ENCODE measurements at places on chromosomes 13 and 19. TPM values are rescaled to one million over a fixed set of nuclear protein-coding genes. Genes with fewer than 3 reads are reported as not detected.

DNA sequence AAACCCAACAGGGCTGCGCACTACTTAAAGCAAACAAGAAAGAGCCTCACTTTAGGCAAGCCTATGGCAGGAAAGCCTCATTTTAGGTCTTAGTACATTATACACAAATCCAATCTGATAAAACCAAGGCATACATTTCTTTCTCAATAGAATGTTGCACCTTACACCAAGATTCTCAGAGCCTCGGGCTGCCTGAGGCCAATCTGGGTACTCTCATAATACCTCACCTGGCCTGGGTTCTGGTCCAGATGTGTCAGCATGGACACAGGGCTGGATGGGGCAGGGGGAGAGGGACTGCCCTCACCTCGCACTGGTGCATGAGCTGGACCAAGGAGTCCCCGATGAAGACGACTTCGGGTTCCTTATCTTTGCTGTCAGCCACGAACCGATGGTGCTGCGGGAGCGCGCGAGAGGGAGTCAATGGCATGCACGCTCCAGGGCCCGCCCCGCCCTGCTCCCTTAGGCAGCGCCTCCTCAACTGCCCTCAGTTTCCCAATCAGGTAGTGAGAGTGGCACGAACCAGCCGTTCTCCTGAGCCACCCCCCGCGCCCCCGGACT, at the start of gene PRR19:
Gene PRR19, plus strand, starts transcription at position 487 of the 558 bp plus-strand sequence. CDS start 7,453 bp downstream, outside the sequence.
- DNase-seq: no peak

DNA sequence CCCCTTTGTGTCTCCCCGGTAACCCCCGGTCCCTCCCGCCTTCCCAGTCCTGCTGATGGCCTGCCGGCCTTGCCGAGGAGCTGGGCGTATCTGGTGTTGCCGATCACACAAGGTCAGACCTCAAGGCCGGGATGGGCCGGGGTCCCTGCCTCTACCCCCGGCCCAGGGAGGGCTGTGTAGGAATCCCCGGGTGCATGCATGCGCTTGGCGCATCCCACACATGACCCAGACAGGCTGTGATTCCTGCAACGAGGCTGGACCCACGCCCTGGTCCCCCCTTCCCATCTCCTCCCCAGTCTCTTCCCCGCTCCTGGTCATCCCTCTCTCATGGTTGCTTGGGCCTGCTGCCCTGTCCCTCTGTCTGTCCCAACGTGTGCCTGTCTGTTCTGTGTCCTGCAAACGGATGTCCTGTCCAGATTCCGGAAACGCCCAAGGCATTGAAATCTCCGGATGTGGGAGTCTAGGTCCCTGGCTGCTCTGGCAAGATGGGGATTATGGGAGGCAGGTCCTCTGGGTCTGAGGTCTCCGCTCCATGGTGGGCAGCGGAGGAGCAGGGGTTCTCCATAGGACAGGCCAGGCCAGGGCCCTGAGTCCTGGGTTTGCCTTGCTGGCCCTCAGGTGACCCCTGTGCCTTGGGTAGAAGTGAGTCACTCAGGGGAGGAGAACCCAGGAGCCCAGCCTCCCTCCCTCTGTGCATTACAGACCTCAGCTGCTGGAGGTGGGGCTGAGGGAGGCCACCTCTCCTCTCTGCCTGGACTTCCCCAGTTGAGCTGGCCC, 1.6 kb downstream of the PKN1 start:
- DNase-seq: no peak

CLEC4G gene
- total RNA-seq: not detected

CEACAM6 gene
- total RNA-seq: not detected

GRCh38 chr19:12788682-12789097, 2.6 kb upstream of the JUNB start:
- peak; percentile 44 for DNase-seq

ZNF560 gene
- not detected for total RNA-seq

ZNF682 gene
- total RNA-seq: 16.0 TPM

PRRG2 gene
- total RNA-seq: 1.4 TPM

PGLYRP2 gene
- not detected for total RNA-seq

DNA sequence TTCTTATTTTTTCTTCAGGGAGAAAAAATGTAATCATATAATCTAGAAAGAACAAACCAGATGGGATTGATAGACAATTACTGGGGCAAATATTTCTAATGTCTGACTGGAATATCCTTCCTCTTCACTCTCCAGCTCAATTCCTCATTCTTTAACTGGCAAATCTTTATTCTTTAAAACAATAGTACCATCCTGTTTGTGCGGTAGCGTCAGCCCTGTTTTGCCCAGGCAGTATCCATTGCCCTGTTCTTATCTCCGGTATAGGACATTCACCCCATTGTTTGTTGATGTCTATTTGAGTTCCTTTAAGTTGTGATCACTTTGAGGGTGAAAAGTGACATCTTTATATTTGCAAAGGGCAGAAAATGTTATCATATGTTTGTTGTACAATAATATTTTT, 185.4 kb downstream of the POSTN start:
- DNase-seq: no peak

DNA sequence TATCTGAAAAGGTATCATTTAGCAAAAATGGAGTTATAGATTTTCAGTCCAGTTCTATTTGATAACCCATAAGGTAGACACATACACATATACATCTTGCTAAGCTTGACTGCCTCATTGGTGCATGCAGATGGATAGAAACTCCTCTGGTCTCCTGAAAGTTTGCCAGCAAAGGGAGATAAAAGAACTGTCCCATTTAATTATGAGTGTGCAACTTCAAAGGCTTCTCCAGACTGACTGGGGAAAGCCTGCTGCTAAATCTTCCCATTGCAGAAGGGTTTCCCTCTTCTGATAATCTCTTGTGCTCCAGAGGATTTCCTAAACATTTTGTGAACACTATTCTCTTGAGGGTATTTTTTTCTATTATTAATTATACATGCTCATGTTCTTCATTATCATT, 131.9 kb downstream of the ITGBL1 start:
- DNase-seq: no peak

DNA sequence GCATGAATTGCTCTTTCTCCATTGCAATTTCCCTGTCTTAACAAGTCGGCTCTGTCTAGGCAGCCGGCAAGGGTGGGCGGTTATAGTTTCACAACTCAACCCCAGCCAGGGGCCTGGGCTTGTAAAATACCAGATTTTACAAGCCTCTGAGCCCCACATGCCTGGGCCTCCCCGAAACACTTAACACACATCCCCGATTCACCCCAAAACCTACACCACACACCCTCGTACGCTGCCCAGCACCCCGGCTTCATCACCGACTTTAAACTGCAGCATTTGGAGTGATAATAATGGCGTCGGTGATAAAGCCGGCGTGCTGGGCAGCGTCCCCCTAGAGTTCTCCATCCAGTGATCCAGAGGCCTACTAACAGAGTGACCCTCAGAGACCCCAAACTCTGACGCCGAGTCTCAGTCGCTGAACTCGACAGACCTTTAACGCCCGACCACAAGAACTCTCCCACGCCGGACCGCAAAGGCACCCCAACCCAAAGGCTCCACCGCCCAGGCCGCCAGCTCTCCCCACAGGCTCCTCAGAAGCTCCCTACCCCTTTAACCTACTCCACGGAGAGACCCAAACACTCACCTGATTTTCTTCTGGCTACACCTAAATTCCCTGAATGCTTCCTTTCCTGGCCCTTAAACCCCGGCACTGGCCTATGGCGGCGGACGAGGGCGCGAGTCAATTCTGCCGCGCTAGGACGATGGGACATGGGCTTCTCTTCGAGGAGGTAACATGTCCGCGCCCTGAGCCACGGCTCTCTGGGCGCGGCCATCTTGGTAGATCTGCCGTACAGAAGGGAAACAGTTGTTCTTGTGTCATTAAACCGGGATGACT, at the start of gene ZNF649:
Gene ZNF649, minus strand, starts transcription at position 687 of the 835 bp plus-strand sequence. CDS start 4,910 bp downstream, outside the sequence.
- peak; percentile 82 for DNase-seq

DNA sequence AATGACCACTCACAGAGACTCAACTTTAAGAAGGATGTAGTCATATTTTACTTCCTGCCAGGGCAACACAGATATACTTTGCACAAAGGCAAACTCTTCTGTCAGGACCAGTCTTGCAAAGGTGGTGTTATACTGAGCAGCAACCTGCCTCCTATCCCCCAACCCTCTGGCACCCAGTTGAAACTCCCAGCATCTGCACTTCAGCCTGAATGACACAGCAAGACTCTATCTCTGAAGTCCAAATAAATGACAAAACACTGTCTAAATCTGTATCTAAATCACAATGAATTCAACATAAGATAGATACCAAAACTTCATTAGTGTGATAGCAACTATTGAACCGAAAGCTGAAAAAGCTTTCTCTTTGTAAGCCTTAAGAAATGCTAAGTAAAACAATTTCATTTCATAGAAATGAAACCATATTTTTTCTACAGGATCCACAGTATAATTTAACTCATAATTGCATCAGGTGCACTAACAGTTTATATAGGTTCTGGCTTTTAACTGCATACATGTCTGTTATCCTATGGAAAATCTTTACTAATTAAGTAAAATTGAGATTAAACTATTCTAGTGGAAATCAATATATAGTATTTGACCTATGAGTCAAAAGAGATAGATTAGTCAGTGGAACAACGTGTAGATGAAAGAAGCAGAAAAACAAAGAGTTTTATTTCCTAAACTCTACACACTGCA, 163.7 kb downstream of the TBC1D4 start:
- no peak for DNase-seq

DNA sequence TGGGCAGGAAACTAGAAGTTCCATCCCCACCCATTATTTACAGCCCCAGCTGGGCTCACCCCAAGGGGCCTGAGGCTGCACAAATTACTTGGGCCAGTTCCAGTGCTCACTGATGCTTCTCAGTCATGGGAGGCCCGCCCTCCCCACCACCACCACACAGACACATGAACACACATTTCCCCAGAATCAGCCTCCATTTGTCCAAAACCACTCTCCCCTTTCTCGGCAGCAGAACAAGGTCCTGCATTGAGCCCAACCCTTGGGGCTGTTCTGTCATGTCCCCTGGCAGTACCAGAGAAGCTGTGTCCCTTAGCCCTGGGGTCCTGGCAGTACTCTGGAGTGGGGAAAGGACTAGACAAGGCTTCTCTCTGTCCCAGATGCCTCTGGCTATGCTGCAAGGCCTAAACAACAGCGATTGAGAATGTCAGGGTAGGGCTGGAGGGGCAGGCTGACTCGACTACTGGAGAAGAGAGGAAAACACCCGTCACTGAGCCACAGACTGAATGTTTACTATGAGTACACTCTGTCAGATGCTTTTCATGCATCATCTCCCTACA, 21.8 kb downstream of the SAMD4B start:
- DNase-seq: no peak

DNA sequence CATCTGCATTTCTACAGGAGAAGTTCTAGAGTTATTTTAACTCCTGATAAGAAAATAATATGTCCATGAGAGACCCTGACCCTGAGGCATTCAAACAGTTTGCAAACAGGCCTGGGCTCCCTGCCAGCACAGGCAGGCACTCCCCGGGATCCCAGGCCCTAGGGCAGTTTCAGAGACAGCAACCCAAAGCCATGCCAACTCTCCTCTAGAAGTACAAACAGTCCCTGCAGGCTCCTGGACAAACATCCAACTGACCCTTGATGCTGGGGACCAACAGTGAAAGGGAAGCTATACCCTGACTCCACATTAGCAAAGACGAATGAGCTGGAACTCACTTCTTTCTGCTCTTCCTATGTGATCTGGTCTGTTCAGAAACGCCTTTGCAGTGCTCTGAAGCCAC, 44.8 kb downstream of the CCDC70 start:
- DNase-seq: no peak

- no peak for DNase-seq
These were observed 14.0 kb upstream of the GJA3 start for GRCh38 chr13:20174656-20175405.

CCL25 gene
- not detected for total RNA-seq

DNA sequence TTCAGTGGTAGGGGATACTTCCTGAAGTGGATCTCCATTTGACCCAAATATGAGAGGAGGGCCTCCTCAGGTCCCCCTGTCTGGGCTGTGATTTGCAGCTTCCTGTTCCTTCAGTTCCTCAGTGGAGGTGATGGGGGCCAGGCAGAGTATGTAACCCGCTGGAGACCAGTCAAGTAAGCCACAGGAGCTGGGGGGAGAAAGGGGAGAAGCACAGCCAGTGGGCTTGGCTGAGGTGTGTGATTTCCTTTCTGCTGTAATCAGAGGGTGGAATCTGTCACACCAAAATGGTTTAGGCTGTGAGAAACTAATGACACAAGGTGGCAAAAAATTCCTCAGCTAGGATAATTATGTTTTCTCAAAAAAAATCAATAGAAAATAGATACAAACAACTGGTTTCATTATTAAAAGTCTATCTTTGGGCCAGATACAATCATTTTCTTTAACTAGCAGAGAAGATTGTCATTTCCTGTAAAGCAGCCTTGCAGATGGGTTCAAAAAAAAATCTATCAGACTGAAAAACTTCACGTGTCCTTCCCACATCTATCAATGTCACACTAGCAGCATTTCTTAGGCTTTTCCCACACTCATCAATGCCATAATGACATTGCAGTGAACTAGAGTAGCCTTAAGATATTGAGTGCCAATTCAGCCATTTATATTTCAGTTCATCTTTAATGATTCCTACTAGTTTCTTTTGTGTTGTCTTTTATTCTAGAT, 1660.3 kb downstream of the EFNB2 start:
- DNase-seq: peak; percentile 48
